MG63 (cell line): ENCODE measurements at places on chromosomes 3 and 15.

GRCh38 chr15:61839546-61839945 is 220.7 kb downstream of the VPS13C start:
- no peak for DNase-seq

DNA sequence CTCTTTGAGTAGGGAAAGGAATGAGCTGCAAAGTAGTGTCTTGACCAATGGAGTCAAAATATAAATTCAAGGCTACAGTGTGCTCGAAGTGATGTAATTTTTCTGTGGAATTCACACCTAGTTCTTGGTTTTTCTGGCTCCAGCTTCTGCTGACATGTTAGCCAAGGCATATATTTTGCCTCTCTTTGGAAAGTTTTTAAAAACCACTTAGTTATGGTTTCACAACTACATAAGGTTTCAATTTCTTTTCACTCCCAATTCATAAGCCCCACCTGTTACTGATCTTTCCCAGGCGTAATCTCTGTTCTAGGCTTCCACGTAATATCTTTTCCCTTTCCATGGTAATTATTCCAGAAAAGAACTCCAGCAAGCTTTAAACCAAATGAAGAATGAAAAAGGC is 46.9 kb downstream of the GADL1 start:
- DNase-seq, result no peak

GRCh38 chr15:97706059-97706458 is 254.4 kb upstream of the ARRDC4 start:
- no peak for DNase-seq

GRCh38 chr15:77637851-77638692 is 5.4 kb upstream of the LINGO1 start:
- DNase-seq, result no peak

DNA sequence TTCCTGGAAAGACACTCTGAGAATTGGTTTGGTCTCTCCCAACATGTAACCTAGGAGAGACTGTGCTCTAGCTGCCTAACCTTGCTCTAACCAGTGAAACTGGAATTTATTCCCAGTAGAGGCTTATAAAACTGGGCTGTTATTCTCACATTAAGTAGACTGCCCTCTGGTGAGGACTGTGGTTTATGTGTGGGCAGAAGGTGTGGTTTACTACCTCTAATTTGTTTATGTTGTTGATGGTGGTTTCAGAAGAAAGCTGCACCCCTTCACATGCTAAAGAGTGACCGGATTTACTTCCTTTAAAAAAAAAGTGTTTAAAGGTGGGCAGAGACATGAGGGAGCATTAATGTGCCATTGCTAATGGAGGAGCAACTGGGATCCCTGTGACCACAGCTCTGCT is 273.2 kb downstream of the MECOM start:
- peak; percentile 2 for DNase-seq

DNA sequence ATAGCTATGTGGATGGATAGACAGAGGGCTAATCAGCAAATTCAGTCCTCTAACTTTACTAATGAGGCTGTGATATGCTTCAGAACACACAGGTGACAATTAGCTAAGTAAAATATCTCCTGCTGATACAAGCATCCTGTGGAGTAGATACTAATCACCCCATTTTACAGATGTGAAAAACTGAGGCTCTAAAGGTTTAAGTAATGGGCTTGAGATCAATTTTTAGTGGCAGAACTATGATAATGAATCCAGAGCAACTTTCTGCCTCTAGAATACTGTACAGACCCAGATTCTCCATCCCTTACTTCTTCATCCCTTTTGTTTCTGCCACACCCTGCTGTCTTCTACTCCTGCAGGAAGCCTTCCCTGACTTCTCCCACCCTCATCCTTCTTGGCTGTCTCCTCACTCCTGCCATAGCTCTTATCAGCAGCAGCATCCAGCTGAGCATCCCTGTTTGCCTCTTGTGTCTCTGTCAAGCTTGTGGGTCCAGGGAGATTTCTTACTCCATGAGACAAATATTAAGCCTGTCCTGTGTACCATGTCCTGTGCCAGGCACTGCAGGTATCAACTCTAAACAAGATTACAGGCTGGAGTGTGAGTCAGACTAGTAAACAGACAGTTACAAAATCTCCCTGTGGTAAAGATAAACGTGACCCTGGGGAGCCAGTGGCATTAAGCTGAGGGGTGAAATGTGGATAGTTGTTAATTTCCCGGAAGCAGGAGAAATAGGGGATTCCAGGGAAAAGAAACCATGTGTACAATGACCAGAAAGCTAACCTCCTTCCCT is 39.2 kb downstream of the SLC6A11 start:
- no peak for DNase-seq

- no peak for DNase-seq
These were observed 30.5 kb downstream of the PLXND1 start for GRCh38 chr3:129575997-129576384.

DNA sequence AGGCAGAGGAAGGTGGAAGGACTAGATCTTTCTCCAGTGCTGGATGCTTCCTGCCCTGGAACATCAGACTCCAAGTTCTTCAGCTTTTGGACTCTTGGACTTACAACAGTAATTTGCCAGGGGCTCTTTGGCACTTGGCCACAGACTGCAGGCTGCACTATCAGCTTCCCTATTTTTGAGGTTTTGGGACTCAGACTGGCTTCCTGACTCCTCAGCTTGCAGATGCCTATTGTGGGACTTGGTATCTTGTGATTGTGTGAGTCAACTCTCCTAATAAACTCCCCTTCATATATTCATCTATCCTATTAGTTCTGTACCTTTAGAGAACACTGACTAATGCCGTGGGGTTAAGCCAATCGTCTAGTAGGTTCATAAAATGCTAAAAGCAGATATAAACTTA is 8.8 kb upstream of the B3GNT5 start:
- DNase-seq, result no peak

DNA sequence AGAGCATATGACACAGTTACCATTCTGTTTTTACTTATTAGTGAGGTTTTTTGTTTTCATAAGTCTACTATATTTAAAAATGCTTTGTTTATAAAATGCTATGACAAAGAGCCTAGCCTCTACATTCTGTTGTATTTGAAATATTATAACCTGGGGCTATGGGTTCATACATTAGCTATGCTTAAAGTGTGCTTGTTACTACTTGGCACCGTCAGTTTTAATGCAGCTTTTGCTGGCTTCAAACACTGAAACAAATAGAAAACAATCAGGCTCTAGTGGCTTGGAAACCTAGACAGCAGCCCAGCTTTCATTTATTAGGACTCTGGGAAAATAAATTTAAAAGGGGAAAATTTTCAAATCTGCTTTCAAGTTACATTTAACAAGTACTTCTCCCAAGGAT is 635.9 kb downstream of the CADM2 start:
- DNase-seq, result no peak

- no peak for DNase-seq
These were observed 395.5 kb upstream of the CNTN4 start for GRCh38 chr3:1703169-1703568.

GRCh38 chr3:157275832-157276231 is 115.9 kb upstream of the CCNL1 start:
- no peak for DNase-seq

GRCh38 chr3:120688121-120688520 is 6.1 kb upstream of the HGD start:
- DNase-seq, result no peak

- DNase-seq, result no peak
These were observed 19.1 kb upstream of the LIMD1 start for GRCh38 chr3:45575386-45575923.

- no peak for DNase-seq
These were observed 4.8 kb downstream of the SHF start for GRCh38 chr15:45182996-45183395.

DNA sequence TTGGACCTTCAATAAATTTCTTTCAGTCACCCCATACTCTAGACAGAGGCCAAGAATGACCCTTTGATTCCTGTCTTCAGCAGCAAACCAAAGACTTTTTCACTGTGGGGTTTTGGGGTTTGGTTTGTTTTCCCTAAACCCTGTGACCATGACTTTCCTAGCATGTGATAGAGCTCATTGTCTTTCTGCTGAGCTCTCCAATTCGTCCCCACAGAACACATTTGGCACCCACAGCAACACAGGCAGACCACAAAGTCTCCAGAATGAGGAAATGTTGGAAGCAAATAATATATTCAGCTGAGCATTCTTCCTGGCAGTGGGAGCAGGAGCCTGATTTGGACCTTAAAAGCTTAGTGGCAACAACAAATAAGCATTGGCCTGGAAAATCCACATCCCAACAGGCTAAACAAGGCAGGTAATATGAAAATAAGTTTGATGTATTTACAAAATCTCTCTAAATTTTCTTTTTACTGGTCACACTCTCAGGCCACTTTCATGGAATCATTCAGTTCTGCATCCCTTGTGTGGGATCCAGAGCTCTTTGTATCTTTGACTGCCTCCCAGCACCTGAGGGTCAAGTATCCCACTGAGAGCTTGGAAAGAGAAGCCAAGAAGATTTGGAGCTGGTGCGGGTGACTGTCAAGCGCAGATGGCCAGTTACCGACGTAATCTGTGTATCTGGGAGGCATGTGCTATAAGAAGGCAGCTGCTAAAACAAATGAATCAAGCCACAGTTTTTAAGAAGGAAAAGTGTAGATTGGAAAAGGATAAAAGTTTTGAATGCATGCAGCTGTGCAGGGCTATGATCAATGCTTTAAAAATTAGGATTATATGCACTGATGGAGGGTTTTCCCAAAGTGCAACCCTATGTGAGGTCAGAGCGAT is 36.5 kb upstream of the CPB1 start:
- DNase-seq, result no peak

GRCh38 chr15:101675015-101675414 is 22.8 kb upstream of the TM2D3 start:
- peak; percentile 33 for DNase-seq

DNA sequence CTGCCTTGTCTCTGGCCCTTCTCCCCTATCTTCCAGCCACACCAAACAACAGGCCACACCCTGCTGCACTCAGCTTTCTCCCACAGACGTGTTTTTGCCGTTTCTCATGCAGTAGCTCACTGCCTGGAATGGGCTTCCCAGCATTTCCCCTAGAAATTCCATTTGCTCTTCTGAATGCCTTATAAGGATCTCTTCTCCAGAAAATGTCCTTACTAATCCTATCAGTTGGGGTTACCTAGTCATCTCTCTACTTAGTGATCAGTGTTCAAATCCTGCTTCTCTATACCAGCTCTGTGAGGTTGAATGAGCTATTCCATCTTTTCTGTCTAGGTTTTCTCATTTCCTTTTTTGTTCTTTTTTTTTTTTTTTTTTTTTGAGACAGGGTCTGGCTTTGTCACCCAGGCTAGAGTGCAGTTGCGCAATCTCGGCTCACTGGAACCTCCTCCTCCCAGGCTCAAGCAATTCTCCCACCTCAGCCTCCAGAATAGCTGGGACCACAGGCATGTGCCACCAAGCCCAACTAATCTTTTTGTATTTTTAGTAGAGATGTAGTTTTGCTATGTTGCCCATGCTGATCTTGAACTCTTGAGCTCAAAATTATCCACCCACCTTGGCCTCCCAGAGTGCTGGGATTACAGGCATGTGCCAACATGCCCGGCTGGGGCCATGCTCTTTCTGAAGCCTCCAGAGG is 98.2 kb upstream of the CHD2 start:
- peak; percentile 79 for DNase-seq

GRCh38 chr15:51161491-51162220 is 67.0 kb upstream of the TNFAIP8L3 start:
- DNase-seq, result no peak

- DNase-seq, result no peak
These were observed 21.4 kb downstream of the CCDC191 start for GRCh38 chr3:114034787-114035545.

DNA sequence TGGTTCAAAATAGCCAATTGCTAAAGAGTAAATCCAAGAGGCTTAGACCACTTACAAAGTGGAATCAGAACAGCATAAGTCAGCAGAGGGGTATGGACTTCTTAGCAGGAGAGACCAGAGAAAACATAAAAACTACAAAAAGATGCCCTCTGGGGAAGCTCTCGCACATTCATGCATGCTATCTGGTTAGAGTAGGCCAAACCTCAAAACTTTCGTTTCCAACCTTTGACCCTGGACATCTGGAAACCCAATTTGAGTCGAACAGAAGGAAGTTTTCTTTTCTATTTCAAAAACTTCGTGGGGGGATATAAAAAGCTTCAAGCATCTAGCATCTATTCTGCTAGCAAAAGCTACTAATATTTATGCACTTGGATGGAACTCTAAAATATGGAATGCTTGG is 523.9 kb upstream of the AGTR1 start:
- peak; percentile 32 for DNase-seq

DNA sequence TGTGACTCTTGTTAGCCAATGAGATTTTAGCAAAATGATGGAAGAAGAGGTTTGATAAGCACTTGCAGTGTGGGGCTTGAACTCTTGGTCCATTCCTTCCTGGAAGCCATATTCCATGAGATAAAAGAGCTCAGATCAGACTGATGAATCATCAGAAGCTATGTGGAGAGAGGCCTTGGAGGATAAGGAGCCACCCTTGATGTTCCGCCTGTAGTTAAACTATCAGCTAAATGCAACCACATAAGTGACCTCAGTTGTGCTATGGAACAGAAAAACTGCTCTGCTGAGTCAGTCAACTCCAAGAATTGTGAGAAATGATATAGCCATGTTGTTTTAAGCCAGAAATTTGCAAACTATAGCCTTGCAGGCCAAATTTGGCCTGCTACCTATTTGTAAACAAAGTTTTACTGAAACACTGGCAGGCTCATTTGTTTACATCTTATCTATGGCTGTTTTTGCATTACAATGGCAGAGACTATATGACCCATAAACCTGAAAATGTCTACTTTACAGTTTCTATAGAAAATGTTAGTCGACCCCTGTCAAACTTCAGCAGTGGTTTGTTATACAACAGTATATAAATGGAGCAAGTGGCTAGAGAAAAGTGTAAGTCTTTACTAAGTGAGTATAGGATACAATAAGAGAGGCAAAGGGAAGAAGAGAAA is 27.6 kb upstream of the GAP43 start:
- no peak for DNase-seq

- DNase-seq, result no peak
These were observed 410 bp downstream of the NDUFAF1 start for GRCh38 chr15:41401904-41402267.

- no peak for DNase-seq
These were observed 3.7 kb upstream of the PLXNB1 start for GRCh38 chr3:48433472-48434118.

GRCh38 chr15:50687302-50687902 is 805 bp upstream of the TRPM7 start:
- DNase-seq, result no peak

DNA sequence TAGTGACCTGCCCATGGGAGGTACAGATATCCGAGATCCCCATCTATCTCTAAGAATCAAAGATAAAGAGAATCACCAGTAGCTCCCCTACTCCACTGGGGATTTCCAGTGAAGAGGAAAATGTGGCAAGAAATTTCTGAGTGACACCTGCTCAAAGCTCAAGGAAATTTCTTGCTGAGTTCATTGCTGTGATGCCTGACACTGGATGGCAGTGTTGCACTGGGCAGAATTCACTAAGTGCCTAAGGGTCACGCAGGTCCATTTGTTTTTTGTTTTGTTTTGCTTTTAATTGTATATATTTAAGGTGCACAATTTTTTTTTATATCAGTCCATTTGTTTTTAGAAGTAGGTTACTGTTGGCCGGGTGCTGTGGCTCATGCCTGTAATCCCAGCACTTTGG is 109.5 kb upstream of the KCNAB1 start:
- no peak for DNase-seq

DNA sequence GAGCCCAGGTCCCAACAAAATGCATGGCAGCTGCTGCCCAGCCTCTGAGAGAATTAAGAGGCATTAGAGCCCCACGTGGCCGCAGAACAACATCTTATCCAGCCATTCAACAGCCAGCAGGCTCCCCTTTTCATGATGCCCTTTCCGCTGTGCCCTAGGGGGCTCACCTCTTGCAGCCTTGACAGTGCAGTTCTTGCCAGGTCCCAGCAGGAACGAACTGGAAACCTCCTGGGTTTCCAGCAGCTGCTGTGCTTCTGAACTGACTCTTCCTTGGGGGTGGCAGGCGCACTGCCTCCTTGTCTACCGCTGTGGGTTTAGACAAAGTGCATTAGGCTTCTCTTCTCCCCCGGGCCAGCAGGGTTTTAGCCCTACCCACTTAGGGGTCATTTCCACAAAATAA is 85.2 kb downstream of the FAM174B start:
- DNase-seq, result no peak
